ENCODE measurements at places on chromosomes 1 and 21.

DNA sequence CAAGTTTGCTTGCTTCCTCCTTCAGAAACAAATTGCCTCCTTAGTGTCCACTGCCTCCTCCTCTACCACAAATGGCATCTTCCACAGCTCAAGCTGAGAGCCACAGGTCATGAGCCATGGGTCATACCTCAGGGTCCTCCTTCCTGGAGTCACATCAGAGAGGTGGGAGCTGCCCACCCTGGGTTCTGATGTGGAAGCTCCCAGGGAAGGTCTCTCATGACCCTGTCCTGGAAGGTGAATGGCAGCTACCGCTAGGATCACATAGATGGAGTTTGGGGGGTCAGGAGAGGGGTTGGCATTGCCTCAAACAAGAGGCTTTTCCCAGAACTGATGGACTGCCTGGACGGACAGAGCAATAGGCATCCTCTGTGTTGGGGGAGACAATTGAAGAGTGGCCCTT, 321.4 kb downstream of the MATN1 start:
- no peak for DNase-seq

DNA sequence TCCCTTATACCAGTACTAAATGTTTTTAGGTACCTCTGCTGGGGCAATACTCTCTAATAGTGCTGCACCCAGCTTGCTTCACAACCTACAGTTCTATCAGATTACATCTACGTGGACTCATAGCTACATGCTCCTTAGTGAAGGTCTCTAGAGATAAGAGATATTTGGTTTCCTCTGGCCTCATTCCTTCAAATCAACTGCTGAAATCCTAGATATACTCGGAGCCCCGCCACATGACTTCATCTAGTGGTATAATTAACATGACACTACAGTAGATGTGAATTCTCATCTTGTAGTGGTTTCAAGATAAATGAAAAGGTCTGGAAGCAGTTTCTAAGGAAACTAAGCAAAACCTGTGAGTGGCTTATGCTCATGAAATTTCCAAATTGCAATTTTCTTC, 115.4 kb downstream of the SMYD2 start:
- no peak for DNase-seq

DNA sequence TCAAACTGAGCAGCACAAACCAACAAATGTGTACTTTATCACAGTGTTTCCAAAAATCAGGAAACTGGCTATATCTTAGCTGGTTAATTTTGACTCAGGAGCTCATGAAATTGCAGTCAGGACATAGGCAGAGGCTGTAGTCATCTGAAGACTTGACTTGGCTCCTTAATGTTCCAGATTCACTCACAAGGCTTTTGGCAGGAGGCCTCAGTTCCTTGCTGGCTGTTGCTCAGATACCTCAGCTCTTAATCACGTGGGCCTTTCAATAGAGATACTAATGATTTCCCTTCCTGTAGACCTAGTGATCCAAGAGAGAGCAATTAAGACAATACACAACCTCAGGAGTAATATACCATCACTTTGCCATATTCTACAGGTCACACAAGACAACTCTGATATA, 537.7 kb downstream of the BRINP3 start:
- DNase-seq, result no peak

DNA sequence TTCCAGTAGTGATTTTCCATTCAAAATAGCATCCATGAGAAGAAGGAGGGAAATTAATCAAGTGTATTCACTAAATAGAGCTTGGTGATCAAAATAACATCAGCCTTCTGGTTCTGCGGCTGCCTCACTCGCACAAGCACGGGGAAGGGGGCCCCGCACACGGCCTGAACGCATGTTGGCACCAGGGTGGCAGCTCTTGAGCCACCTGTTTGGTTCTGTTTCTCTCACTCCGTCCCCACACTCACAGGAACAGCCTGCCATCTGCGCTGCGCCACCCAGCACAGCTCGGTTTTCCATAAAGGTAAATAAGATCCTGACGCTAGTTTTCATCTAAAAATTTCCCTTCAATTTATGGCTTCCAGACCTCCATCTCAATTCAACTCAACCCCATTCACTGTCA, 49.4 kb downstream of the TIAM1 start:
- no peak for DNase-seq

Measured in COR-L47 (cell line).